ENCODE measurements at places on chromosomes 3 and 15.

GRCh38 chr3:188465311-188465710, 311.4 kb downstream of the LPP start:
- no peak for DNase-seq

GRCh38 chr3:37736624-37737023, 125.1 kb upstream of the CTDSPL start:
- DNase-seq: no peak

DNA sequence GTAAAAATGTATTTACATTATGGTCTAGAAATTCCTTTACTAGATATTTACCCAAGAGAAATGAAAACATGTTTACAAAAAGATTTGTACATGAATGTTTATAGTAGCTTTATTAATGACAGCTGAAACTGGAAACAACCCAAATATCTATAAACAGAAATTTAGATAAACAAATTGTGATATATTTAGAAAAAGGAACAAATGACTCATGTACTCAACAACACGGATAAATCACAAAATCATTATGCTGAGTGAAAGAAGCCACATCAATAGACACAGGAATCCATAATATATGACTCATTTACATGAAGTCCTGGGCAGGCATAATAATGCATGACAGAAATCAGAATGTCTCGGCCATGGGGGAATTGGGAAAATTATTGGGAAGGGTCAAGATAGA, 1020.2 kb downstream of the SQOR start:
- DNase-seq: no peak

DNA sequence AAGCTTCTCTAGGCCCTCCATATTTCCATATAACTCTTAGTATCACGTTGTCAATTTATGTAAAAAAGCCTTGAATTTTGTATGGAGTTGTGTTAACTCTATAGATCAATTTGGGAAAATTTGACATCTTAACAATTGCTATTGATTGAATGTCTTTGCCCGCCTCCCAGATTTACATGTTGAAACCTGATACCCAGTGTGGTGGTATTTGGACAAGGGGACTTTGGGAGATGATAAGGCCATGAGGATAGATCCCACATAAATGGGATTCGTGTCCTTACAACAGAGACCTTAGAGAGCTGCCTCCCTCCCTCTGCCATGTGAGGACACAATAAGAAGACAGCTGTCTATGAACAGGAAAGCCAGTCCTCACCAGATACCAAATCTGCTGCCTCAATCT, 21.1 kb upstream of the TNK2 start:
- no peak for DNase-seq

DNA sequence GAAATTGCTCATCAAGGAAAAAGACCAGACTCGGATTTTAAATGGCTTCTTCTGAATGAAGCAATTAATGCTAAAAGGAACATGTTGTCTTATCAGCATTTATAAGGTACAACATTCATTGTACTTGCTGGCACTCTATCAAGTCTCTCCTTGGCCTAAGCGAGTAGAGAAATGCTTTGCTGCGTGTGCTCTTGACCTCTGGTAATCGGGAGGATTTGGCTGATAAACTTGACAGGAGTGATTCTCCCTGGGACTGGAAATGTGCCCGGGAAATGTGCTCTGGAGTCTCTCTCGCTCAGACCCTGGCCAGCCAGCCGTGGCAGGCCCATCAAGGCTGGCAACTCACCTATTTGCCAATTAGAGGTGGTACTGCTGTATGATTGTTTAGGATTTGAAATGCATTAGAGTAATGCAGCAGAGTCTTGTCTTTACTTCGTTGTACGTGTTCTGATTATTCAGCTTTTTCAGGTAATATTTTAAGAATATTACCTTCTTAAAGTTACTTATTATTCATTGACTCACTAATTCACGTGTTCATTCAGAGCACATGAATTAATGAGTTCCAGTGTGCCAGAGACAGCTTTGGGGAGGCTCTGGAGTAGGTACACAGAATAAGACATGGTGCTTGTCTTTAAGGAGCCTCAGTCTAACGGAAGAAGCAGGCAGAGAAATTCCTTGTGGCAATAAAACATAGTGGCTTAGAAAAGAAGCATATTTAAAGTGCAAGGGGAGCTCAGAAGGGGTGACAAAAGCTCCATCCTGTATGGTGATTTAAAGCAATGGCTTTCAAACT, 48.0 kb upstream of the TPRG1 start:
- DNase-seq: no peak

- no peak for DNase-seq
Observed at GRCh38 chr3:127690823-127691452, 18.2 kb downstream of the ABTB1 start.

GRCh38 chr3:36900474-36901443, 44.1 kb downstream of the TRANK1 start:
- DNase-seq: no peak

DNA sequence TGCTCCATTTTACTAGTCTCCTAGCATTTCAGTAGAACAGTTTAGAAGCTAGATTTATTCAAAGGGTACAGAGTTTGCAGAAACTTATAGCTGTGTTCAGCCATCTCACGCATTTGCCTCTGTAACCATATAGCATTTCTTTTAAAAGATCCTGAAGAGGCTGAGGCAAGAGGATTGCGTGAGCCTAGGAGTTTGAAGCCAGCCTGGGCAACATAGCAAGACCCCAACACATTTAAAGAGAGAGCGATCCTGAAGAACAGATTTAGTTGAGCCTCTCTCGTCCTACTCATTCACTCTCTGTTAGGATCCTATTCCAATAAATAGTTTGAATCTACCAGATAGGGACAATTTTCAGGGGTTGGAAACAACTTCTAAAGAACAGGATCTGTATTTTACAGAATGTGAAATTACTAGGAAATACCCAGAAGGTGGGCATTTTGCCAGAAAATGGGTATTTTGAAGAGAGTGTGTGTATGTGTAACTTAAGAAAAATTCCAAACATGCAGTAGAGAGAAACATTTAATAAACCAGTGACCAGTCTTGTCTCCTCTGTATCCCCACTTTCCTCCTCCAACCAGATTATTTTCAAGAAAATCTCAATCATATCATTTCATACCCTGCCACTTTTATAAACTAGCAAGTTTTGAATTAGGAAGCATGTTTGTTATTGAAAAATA, 4.5 kb downstream of the EIF3J start:
- DNase-seq: no peak

- DNase-seq: no peak
Observed at GRCh38 chr3:66797889-66798560, 200.1 kb upstream of the KBTBD8 start.

DNA sequence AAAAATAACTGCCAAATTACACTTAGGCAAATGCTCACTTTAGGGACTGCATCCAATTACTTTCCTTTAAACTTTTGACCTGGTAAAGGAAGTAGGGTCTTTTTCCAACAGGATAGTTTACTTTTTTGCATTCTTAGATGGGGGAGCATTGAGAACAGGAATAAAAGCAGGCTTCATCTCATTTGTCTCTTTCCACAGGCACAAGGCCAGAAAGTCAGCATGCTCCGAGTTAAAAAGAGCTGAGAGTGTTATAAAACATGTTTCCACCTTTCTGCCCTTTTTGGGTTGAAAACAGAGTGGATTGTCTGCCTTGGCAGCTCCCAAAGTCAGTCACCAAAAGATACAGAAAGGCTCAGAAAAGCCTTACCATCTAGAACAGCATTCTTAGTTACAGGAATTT, 404.9 kb upstream of the ALCAM start:
- DNase-seq: no peak

DNA sequence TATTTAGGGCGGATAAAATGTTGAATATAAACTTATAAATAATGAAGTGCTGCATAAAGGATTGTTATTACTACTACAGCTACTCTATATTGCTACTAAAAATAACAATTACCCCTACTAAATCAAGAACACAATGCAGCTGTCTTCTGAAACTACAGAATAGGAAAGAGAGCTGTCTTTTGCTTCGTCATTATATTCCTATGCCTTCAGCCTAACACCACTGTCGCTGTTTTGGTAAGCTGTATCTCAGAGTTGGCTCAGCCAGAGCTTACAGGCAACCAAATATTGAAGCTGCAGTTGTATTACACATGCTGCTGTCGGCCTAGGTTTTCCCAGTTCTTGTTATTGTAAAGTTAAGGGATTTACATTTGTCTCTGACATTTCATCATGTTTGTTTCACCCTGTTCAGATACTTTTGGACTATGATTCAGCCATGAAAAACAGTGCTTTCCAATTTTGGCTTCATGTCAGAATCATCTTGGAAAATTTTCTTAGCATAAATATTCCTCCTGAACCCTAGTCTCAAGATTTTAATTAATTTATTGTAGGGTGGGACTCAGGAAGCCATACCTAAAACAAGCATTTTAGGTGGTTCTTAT, 31.3 kb upstream of the LPP start:
- no peak for DNase-seq

DNA sequence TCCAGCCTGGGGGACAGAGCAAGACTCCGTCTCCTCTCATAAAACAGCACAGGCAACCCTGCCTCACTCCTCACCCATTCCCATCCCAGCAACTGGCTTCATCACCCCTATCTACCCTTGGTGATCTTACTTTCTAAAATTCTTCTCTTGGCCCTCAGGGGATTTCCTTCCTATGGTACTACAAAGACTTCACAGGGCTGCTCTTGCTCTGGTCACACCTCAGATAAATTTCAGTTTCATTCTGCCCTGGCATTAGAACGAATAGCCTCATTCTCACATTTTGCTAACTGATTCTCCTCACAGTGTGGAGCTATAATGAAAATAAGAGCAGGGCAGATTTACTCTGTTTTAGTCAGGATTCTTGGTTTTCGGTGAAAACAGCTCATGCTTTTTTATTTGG, 22.1 kb upstream of the CRBN start:
- DNase-seq: no peak

DNA sequence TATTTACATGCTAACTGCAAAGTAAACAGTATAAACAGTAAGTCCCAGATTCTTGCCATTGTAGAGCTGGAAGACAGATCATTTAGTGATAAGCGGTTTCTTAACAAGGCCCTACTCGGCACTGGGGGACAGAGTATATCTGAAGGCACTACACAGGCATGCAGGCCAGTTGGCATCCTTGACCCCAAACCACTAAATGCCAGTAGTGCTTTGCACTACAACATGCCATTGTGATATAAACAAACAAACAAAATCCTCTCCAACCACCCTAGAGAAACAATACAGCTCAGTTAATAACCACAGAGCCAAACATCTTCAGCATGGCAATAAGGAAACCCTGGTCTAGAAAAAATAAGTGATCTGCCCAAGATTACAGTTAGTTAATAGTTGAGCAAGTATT, 5.3 kb downstream of the AQR start:
- no peak for DNase-seq

DNA sequence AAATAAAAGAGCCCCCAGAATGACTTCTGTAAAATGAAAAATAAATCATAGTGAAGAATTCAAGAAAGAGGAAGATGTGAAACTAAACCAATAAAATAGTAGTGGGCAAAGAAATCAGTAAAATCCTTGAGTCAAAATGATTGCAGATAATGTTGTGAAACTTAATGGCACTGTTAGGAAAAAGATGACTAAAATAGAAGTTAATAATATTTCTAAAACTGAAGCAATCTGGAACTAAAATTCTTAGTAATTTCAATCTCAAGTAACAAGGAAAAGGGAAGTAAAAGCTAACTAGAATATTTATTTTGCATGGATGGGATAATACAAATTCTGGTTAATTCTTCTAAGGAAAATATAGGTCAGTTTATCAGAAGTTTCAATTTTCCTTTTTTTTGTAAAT, 84.6 kb downstream of the TMCO5A start:
- no peak for DNase-seq

DNA sequence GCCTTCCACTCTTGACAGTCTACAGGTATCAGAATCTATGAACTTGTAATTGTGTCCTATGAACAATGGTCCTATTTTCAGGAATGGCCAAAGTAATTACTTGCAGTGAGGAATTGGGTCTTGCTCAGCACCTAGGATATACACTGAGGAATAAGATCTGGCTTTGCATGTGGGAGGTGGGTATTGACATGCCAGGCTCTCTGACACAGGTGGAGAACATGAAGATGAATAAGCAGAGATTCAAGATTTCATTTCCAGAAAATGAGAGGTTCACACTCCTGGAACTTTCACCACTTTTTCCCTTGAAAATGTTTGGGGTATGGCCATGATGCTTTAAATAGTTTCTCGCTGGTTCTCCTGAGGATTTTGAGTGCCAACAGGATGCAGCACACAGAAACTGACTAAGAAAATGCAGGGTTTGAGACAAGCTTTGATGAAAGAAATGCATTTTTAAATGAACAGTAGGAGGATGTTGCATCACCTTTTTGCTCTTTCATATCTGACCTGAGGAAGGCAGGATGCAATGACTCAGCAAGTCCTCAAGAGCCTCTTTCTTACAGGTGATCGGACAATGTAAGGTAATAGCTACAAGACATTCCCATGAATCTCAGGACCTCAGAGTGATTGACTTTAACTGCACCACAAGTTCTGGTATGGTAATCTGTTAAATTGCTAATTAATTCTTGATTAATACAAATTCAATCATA, 3.7 kb downstream of the HRG start:
- DNase-seq: no peak

GRCh38 chr3:108525256-108525655, 14.9 kb upstream of the MYH15 start:
- no peak for DNase-seq

DNA sequence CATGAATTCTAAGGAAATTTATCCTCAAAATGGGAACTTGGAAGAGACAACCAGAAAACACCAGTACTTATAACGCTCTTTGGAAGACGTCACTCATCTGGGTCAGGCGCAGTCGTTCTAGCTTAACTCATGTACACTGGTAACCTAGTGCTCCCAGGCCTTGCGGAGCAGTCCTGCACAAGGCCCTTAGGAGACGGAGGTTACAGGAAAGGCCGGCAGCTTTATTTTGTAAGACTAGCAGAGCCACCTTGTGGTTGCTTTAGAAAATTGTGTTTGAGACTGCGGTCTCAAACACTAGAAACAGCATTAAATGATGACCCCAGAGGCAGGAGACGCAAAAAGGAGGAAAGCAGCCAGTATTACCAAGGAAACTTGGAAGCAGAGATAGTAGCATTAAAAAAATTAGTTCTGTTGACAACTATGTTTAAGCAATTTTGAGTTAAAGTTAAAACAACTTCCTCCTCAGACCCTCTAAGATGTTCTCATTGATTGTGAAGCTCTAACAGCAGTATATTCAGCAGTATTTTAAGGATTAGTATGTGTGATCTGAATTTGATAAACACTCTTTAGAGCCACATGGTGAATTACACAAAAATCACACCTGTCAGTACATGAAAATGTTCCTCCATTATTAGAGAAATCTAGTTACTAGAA, 141.9 kb upstream of the C2CD4B start:
- no peak for DNase-seq

GRCh38 chr3:147428754-147429153, 19.6 kb downstream of the ZIC1 start:
- DNase-seq: no peak

- DNase-seq: peak; percentile 53
Observed at GRCh38 chr3:106176734-106177133, 307.9 kb upstream of the CBLB start.

DNA sequence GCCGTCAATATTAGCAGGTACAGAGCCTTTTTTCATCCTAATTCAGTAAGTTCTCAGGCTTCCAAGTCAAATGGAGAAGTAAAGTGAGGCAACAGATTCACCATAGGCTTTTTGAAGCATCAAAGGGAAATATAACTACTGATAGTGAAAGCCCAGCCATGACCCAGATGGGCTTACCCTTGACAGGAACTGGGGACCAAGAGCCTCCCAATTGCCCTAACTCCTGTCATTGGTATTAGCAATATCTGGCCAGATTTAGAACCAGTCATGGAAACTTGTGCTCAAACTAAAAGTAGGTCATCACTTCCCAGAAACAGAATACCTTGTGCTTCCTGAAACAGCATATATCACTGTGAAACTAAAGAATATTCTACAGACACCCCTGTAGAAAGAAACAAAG, 33.0 kb downstream of the NME9 start:
- DNase-seq: peak; percentile 22
